ENCODE measurements at places on chromosomes 4 and X.

GRCh38 chr4:144578681-144579080 is 67.3 kb upstream of the HHIP start:
- no peak for DNase-seq

DNA sequence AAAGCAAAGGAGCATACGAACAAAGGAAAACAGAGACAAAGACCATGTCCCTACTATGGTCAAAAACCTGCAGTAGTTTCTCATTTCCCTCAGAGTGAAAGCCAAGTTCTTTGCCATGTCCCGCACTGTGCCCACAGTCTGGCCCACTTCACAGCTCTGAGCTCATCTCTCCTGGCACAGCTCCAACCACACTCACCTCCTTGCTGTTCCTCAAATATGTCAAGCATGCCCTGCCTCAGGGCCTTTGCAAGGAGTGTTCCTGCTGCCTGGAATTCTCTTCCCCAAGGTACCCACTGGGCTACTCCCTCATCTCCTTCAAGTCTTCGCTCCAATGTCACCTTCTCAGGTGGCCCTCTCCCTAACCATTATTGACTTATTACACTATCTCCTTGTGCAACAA is 72.1 kb downstream of the COX18 start:
- DNase-seq: no peak

DNA sequence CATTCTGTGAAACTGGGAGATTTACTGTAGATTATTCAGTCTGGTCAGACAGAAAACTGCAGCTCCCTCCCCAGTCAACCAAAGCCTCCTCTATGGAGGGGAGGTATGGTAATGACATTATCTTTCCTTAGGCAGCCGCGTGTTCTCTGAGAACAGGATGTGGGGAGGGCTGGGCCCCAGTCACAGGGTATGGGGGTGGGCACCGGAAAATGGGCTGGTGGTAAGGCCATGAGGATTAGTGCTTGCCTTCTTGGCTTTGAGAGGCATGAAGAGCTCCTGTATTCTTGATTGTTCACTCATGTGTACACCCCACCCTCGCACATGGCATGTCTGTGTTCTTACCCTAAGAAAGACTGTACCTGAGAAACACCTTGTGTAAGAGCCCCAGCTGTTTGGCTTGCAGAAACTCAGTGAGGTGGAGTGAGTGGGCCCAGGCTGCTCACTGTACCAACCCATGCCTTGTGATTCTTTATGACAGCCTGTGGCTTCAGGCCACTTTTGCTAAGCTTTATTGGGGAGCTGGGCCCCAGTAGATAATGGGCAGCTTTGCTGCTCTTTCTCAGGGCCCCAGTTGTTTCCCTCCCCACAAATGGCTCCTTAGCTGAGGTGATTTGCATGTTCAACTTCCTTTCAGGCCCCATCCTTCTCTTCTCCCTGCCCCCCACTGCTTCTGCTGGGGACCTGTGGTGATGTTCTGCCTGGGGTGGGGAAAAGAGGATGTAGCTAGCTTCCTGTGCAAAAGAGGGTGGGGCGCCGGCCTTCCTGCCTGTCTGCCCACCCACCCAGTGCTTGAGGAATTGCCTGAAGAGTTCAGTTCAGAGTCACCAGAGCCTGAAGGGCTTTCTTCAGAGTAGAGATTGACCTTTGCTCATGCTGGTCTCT is 30.7 kb downstream of the MSN start:
- DNase-seq: peak; percentile 74

DNA sequence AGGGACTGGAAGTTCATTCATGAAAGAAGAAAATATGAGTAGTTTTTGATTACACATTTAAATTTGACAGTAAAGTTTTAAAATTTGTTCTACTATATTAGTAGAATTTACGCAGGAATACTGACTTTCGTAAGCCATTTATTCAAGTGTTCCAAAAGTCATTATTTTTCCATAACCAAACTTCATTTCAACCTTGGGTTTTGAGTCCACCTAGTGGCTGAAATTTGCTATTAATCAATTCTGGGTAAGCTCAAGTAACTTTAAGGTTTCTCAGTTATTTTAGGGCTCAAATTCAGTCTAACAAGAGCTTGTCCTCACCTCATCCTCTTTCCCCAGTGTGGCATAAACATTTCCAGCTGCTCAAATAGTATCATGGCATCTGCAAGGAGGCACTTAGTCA is 175.4 kb downstream of the SH3BGRL start:
- no peak for DNase-seq

GRCh38 chrX:9430346-9430921 is 34.4 kb upstream of the TBL1X start:
- DNase-seq: no peak

- no peak for DNase-seq
Measured at GRCh38 chrX:77617206-77617605, 168.8 kb downstream of the ATRX start.

DNA sequence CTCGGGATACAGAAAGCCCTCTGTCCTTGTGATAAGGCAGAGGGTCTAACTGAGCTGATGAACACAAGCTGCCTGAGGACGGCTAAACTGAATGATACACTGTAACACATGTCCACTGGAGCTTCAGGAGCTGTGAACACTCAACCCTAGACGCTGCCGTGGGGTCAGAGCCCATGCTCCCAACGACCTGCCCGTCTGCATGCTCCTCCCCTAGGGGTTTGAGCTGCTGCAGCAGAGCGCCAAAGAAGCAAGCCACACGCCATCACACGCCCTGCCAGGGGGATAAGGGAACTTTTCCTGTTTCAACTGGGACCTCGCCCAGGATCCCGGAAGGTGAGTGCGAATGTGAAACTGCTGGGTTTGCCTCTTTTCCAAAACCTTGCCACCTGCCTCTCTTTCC is 361.8 kb downstream of the FAT4 start:
- no peak for DNase-seq

- no peak for DNase-seq
Measured at GRCh38 chr4:2371765-2372487, 46.5 kb downstream of the ZFYVE28 start.

DNA sequence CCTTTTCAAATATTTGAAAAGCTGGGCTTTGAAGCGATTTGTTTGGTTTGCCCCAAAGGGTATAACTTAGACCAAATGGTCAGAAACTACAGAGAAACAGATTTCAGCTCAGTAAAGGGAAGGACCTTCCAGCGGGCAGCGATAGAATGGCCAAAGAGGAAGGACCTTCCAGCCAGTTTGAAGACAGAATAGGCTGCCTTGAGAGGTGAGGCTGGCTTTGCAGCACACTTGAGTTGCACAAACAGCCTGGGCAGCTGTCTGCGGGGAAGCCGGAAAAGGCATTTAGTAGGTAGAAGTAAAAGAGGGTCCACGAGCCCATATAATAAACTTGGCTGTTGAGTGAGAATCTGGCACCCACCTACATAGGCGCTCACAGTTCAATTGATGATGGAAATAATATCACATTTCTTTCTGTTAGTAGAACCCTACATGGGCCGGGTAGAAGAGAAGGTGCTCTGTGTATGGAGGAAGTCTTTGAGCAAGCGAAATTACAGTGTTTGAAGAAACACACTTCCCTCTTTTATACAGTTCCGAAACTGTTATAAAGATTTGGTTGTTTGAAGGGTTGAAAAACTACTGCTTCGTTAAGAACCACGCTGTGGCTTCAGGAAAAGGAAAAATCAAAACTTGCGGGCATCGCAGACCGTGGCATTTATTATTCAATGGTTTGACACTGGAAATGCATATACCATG is 75.0 kb upstream of the SORBS2 start:
- no peak for DNase-seq

- no peak for DNase-seq
Measured at GRCh38 chrX:153744210-153745066, 19.6 kb upstream of the PLXNB3 start.

DNA sequence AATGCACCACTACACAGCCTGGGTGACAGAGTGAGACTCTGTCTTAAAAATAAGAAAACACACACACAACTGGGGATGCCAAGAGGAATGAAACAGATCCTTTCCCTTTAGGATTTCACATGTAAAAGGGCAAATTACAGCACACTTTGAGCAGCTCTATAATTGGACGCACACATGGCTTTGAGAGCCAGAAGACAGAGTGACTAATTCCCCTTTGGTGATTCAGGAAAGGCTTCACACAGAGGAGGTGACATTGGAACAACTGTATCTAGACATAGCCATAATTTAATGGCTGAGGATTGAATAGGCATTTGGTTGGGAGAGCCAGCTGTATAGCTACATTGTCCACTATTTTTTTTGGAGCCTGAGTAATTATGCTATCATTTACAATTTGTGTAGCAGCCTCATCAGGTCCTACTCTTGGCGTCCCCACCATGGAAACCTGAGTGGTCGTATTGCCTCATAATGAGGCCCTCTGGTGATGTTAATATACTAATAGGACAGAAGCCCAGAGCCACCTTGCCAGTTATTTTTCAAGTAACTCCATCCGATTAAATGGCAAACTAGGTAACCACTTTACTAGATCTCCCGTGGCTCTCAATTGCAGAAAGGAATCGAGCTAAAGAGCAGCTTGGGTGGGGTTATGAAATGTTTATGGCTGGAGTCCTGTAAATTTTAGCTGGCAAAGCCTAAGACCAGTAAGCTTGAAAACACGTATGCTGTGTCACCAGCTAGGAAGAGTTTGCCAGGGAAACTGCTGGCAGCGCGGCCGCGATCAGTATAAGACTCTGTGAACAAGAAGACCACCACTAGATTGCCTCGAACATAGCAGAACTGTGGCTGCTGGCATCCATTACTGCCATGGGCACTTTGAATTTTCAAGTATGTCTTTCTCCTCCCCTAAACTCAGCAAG is 8.5 kb upstream of the PPEF1 start:
- DNase-seq: no peak

- no peak for DNase-seq
Measured at GRCh38 chrX:141619336-141619735, 29.8 kb downstream of the SPANXA2 start.

GRCh38 chr4:82811838-82812341 is 13.3 kb upstream of the SCD5 start:
- DNase-seq: no peak

- DNase-seq: no peak
Measured at GRCh38 chrX:99353412-99353811, 1056.7 kb downstream of the PCDH19 start.

DNA sequence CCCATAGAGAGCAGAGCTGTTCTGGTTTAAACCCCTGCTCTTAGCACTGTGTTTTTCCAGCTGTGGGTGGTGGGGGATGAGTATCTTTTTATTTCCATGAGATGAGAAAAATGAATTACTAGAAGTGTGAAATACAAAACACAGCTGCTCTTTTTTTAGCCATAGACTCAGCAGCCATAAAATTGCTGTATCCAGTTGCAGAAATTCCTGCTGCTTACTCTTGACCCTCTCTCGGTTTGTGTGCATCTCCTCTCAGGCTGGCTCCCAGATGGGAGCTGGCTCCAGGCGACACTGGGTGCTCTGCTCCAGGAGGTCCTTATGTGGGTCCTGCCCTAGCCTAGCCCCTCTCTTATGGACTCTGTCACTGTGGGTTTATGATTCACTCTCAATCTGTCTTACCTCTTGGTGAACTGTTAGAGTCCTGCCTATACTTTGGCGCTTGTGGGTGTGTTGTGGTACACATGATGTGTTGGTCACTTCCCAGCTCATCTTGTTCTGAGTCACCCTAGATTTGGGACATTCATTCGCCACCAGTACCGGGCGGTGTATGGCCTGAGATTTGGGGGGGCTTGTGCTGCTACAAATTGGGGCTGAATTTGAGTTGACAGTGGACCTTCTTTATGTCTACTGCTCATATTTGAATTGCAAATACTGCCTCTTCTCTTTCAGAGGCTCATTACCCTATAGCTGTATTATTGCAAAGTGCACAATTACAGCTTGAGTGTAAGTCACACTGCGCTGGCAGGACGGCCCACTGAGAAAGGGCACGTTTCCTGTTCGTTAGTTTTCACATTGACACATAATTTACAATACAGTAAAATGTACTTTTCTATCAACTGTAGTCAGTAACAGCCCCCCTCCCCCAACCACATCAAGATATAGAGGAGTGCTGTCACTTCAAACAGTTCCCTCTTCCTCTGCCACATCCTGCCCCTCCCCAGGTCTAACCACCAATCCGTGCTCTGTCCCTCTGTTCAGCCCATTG is 46.9 kb upstream of the MSANTD1 start:
- DNase-seq: peak; percentile 78

GRCh38 chr4:158726633-158727032 is 3.4 kb upstream of the PPID start:
- DNase-seq: no peak

DNA sequence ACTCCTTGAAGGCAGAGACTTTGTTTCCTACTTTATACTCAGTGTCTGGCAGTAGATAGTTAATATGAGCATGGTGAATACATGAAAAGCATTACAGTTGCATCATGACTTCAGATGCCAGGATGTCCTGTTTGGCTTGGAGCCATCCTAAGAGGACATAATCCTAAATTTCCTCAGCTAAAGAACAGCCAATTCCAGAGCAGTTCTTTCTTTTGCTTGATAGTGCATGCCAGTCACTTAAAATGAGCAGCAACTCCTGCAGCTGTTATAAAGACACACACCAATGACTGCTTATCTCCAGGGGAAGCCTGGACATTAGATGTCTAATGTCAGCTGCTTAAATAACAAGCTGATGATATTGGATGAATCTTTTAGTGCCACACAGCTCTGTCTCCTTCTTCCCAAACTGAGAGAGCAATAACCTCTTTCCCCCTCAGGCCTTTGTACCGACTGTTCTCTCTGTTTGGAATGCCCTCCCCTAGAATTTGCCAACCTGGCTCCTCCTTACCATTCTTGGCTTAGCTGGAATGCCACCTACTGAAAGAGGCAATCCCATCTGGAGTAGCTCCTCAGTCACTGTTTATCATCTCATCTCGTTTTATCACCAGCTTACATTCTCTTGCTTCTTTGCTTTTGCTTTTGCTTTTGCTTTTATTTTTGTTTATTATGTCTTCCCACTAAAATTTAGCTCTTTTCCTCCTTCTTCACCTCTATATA is 100.8 kb upstream of the USP38 start:
- DNase-seq: no peak

- DNase-seq: peak; percentile 37
Measured at GRCh38 chr4:77600521-77601451, 4.8 kb upstream of the CXCL13 start.

- peak; percentile 23 for DNase-seq
Measured at GRCh38 chr4:148052448-148052847, 320.6 kb downstream of the ARHGAP10 start.

DNA sequence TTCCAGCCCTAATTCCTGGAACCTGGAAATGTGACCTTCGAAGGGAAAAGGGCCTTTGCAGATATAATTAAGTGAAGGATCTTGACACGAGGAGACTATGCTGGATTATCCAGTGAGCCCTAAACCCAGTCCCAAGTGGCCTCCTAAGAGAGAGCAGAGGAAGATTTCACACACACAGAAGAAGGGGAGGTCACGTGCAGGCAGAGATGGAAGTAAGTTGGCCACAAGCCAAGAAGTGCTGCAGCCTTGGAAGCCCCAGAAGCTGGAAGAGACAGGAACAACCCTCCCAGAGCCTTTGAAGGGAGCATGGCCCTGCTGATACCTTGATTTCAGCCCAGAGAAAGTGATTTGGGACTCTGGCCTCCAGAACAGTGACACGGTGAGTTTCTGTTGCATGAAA is 51.9 kb downstream of the EVC2 start:
- no peak for DNase-seq

DNA sequence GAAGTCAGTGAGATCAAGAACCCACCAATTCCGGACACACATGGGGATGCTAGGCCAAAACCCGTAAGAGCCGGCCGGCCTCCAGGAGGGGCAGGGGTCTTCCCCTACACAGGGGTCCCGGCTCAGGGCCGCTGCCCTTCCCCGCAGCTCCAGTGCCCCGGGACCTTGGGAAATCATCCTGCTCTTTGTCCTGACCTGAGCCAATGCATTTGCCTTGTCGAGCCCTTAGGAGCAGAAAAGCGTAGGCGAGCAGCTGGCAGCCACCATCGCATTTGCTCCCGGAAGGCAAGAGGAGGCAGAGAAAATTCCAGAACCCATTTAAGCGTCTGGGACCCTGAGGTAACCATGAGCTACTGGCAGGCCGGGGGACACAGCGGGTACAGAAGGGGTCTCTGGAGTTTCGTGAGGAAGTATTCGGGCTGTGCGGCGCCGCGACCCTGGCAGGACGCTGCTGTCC is 7.4 kb upstream of the TNIP2 start:
- DNase-seq: no peak
